ENCODE measurements at places on chromosomes 2 and 18.

DNA sequence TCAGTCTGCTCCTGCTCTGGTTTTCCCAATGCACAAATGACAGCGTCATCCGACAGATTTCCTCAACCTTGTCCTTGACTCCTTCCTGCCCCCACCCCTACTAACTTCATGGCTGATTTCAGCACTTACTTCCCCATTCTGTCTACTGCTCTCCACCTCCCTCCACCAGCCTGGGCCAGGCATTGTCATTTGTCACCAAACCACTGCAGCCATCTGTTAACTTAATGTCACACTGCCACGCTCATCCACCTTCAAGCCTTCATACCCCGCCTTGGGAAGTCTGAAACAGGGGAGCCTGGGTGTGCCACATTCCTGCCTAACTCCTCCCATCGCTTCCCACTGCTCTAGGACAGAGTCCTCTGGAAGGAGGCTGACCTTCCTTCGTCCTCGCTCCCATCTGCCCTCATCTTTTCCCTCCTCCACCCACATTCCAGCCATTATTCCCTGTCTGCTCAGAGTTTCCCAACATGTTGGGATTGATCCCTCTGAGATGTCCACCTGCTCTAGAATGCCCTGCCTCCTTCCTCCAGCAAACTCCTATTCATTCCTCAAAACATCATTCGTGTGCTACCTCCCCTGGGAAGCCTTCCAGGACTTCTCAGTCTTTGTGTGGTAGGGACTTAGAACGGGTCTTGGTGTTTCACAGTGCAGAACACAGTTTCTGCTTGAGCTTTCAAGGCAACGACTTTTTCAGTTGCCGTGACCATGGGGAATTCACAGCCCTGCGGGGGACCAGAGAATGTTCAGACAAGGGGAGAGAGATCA is 42.2 kb upstream of the SMAD7 start:
- no peak for DNase-seq

DNA sequence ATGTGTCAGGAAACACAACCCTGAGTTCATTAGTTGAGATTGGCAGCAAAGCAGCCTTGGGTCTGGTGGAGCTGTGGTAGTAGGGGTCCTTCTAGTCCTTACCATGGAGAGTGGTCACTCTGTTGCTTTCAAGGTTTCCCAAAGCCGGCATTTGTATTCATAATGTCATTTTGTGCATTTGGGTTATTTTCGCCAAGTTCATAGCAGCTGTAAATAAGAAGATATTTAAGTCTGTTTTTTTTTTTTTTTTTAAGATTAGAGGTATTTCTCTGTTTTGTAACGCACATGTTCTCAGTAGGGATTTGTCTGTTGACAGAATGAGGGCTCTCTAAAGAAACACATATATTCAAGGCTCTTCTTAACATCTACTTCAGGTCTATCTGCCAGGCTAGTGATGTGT is 114.1 kb downstream of the PRPF40A start:
- no peak for DNase-seq

DNA sequence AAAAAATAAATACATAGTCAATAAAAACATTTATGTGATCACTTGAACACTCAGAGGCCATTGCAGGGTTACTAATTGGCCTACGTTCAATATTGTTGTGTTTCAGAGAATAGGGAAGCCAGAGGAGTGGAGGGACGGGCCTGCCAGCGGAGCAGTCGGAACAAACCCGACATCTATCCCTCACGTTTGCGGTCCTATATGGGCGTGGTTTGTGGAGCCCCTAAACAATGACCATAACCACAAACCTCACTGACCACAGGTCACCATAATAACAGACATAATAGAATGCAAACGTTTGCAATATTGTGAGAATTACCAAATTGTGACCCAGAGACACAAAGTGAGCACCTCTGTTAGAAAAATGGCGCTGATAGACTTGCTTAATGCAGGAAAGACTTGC is 19.5 kb upstream of the ZNF516 start:
- DNase-seq: no peak

DNA sequence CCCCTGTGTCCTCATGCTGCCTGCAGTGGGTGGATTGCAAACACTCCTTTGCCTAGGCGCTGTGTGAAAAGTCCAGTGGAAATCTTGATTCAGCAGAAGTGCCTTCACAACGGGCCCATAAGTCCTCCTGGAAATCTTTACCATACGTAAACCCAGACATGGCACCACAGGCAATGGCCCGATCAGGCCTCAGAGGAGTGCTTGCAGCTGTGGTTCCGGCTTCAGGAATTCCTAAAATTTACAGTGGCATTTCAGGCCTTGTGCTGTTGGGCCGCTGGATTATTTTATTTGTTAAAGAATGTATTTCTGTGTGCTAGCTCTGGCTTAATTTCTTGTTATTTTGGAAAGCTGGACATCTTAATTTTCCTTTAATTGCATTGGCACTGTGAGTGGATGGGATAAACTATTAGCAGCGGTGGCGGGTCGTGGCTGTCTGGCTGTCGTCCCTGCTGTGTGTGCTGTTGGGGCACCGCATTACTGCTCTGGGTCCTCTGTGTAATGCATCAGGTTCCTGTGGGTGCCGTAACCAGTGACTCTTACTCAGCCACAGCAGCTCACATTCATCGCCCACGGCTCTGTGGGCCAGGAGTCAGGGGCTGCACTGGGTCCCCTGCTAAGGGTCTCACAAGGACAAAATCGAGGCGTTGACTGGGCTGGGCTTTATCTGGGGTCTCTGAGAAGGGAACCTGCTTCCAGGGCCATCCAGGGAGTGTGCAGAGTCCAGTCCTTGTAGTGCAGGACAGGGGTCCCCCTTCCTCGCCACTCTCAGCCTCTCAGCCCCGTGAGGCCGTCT is 73.1 kb downstream of the RTP5 start:
- DNase-seq: no peak

DNA sequence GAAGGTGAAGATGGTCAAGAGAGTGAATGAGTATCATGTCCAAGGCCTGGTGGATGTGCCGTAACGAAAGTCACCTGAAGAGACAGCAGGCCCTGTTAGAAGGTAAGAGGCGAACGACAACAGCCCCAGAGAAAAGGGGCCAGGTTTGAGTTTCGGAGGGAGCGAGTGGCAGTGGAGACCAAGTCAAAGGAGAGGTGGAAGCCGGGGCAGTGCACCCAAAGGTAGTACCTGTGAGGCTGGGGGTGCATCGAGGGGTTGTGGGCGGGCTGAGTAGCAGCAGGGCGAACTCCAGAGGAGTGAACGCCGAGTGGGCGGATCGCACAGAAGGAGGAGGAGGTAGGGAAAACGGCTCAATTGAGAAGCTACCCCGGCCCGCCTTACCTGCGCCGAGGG is 358 bp downstream of the USP37 start:
- DNase-seq: no peak

GRCh38 chr2:177340158-177340557 is 52.4 kb upstream of the AGPS start:
- no peak for DNase-seq

Data from spinal cord (tissue), 10 donors.